ENCODE measurements at places on chromosomes 5 and 9. TPM values are rescaled to one million over a fixed set of nuclear protein-coding genes. Genes with fewer than 3 reads are reported as not detected.
A peak's percentile ranks its signal among the peaks of the same experiment; 100 is the strongest.

SLC28A3 gene
- total RNA-seq: 5.0 TPM

HTR1A gene
- not detected for total RNA-seq

SPATA31C1 gene
- not detected for total RNA-seq

SLC6A19 gene
- 934 TPM for total RNA-seq

NOL6 gene
- 14.5 TPM for total RNA-seq

FOXD4L3 gene
- total RNA-seq: not detected

PLAC8L1 gene
- not detected for total RNA-seq

GRCh38 chr5:2577312-2578036 is 174.0 kb downstream of the IRX2 start:
- no peaks in the 10 kb centered on the region for H3K36me3 ChIP-seq
- H3K27ac ChIP-seq: no peak overlapping the region
- no peaks in the 10 kb centered on the region for H3K4me1 ChIP-seq
- no peaks in the 10 kb centered on the region for H3K27me3 ChIP-seq
- DNase-seq: no peak

GRCh38 chr9:137295849-137296669 is 6.0 kb downstream of the NRARP start:
- peak overlapping the region; percentile 99 for H3K27ac ChIP-seq
- H3K4me3 ChIP-seq: peak overlapping the region; percentile 56
- H3K36me3 ChIP-seq: no peaks in the 10 kb centered on the region
- peaks cover 15% of the 10 kb centered on the region for H3K4me1 ChIP-seq
- DNase-seq: no peak
- no peaks in the 10 kb centered on the region for H3K27me3 ChIP-seq

GRCh38 chr9:124256517-124257069 is 1.2 kb upstream of the NEK6 start:
- no peak for DNase-seq
- H3K27me3 ChIP-seq: no peaks in the 10 kb centered on the region
- H3K27ac ChIP-seq: peak overlapping the region; percentile 88
- no peak overlapping the region for H3K4me3 ChIP-seq
- peaks cover 11% of the 10 kb centered on the region for H3K4me1 ChIP-seq

DNA sequence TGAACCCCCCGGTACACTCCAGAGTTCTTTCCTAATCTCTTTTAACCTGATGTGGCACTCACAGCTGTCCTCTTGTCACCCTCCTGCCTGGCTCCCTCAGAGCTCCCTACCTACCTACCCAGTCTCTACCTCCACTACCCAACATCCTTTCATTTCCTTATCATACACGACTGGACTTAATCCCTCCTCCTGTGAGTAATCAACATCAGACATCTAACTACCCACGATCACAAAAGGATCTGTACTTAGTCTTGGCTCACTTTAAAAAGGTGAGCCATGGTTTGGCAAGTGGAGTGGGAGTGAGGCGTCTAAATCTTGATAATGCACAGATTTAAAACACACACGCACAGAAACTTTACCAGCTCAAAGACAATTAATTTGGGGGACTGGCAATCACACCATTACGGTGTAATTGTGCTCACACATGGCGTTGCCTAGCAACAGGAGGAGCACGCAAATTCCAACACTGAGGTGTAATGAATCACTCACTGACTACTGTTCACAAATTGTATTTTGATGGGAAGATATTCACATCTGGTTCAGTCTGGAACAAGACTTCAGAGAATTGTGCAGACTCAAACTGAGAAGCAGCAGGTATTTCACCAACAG is 235.9 kb downstream of the EPB41L4A start:
- no peak overlapping the region for H3K27ac ChIP-seq
- H3K4me1 ChIP-seq: no peaks in the 10 kb centered on the region
- H3K36me3 ChIP-seq: no peaks in the 10 kb centered on the region
- H3K27me3 ChIP-seq: no peaks in the 10 kb centered on the region

DNA sequence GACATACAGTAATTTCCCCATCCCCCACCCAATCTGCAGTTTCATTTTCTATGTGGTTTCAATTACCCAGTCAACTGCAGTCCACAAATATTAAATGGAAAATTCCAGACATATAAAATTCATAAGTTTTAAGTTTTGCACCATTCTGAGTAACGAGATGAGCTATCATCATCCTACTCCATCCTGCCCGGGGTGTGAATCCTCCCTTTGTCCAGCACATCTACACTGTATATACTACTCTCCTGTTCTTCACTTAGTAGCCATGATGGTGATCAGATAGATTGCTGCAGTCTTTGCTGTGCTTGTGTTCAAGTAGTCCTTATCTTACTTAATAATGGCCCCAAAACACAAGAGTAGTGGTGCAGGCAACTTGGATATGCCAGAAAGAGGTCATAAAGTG is 11.3 kb downstream of the OXCT1 start:
- H3K27ac ChIP-seq: no peak overlapping the region
- no peak for DNase-seq
- no peaks in the 10 kb centered on the region for H3K4me1 ChIP-seq

- no peaks in the 10 kb centered on the region for H3K36me3 ChIP-seq
- no peaks in the 10 kb centered on the region for H3K27me3 ChIP-seq
- peaks cover 20% of the 10 kb centered on the region for H3K4me1 ChIP-seq
Measured at GRCh38 chr5:160800375-160801275, 51.4 kb downstream of the ATP10B start.

- no peak overlapping the region for H3K4me3 ChIP-seq
- DNase-seq: no peak
- H3K27me3 ChIP-seq: no peaks in the 10 kb centered on the region
Measured at GRCh38 chr9:8071445-8071798, 271.8 kb upstream of the DMAC1 start.

DNA sequence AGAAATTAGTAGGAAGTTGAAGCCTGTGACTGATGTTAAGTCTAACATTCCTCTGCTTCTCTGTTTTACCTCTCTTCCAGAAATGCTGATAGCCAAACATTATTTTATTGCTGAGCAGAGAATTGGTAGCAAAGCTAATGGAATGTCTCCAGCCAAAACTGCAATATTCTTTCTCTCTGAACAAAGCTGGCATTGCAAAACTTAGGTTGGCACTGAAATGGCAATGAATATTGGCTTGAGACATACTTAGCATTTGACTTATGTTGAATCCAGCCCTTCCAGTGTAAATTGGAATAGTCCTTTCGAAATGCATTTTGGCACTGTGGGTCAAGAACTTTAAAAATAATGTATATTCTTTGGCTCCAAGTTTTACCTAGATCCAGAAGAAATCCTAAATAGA is 21.1 kb downstream of the FAF2 start:
- DNase-seq: no peak
- no peaks in the 10 kb centered on the region for H3K4me1 ChIP-seq
- H3K4me3 ChIP-seq: no peak overlapping the region
- H3K36me3 ChIP-seq: peaks cover 4% of the 10 kb centered on the region
- no peaks in the 10 kb centered on the region for H3K27me3 ChIP-seq

- no peaks in the 10 kb centered on the region for H3K4me1 ChIP-seq
- H3K27ac ChIP-seq: no peak overlapping the region
- H3K27me3 ChIP-seq: no peaks in the 10 kb centered on the region
Measured at GRCh38 chr5:52693836-52694235, 93.9 kb upstream of the ITGA1 start.

DNA sequence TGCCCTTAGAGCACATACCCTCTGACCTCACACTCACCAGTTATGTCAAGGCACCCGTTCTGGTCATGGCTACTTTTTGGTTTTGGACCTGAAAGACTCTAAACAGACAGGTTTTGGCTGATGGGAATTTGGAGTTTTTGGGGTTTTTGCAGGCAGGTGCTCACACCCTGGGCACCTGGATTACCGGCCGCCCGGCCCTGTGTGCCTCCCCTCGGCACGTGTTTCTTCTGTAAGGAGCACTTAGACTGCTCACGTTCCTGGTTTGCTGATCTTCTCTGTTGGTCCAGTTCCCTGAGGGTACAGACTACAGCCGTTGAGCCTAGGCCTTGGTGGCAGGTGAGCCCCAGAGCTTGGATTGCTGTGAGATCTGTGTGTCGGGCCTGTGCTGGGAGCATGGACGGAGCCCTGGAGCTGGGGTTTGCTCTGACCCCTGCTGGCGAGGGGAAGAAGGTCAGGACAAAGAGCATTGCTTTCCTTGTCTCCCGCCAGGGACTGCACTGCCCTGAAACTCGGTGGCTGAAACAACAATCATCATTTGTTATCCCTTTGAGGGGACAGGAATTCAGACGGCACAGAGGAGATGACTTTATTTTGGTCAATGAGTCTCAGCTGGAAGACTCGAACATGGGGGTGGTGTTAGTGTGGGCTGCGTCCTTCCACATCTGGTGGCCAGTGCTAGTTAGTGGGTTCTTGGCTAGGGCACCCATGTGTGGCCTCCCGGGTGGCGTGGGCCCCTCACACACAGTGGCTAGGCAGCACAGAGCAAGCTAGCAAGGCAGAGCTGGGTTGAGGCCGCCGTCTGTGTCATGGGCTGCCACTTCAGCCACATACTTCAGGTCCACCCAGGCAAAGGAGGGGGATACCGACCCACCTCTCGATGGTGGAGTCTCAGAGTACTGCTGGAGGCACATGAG is 76.4 kb downstream of the EHMT1 start:
- H3K27me3 ChIP-seq: no peaks in the 10 kb centered on the region
- H3K27ac ChIP-seq: no peak overlapping the region
- H3K36me3 ChIP-seq: no peaks in the 10 kb centered on the region
- H3K4me3 ChIP-seq: no peak overlapping the region
- DNase-seq: peak; percentile 75

GRCh38 chr5:72210888-72211678 is 103.8 kb downstream of the MAP1B start:
- no peaks in the 10 kb centered on the region for H3K4me1 ChIP-seq
- H3K4me3 ChIP-seq: no peak overlapping the region
- no peaks in the 10 kb centered on the region for H3K27me3 ChIP-seq

GRCh38 chr5:111954516-111955395 is 197.8 kb upstream of the NREP start:
- H3K27me3 ChIP-seq: no peaks in the 10 kb centered on the region
- no peak overlapping the region for H3K4me3 ChIP-seq
- no peak for DNase-seq
- H3K27ac ChIP-seq: no peak overlapping the region

DNA sequence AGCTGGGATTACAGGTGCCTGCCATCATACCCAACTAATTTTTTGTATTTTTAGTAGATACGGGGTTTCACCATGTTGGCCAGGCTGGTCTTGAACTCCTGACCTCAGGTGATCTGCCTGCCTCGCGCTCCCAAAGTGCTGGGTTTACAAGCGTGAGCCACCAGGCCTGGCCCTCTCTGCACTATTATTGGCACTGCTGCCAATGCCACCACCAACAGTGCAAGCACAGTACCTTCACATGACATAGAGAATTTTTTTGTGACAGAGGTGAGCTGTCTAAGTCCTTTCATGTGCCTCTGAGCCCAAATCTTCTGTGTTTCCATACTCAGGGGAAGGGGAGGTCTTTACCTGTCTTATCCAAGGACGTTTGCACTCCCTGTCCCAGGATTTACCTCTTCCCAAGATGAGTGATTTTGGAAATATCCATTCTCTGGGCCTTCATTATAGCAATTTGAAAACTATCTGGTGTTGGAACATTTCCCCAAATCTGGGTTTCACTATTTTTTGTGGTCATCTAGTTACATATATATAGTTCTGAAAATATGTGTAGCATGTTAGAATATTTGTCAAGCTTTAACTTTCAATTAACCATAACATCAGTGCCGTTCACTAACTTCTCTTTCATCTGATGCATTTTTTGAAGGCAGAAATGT is 5.4 kb upstream of the CD180 start:
- no peaks in the 10 kb centered on the region for H3K4me1 ChIP-seq
- no peak overlapping the region for H3K4me3 ChIP-seq
- no peaks in the 10 kb centered on the region for H3K36me3 ChIP-seq
- no peak for DNase-seq

GRCh38 chr9:15873573-15874177 is 320.8 kb downstream of the CCDC171 start:
- no peaks in the 10 kb centered on the region for H3K4me1 ChIP-seq
- no peaks in the 10 kb centered on the region for H3K27me3 ChIP-seq
- H3K27ac ChIP-seq: no peak overlapping the region

- H3K4me1 ChIP-seq: no peaks in the 10 kb centered on the region
- H3K4me3 ChIP-seq: no peak overlapping the region
- no peak for DNase-seq
Measured at GRCh38 chr5:33684496-33685159, 207.2 kb downstream of the ADAMTS12 start.

Data from Peyer's patch (tissue), 4 donors.